ENCODE measurements at places on chromosomes 7 and 10.
A peak's percentile ranks its signal among the peaks of the same experiment; 100 is the strongest.

GRCh38 chr7:84688671-84689070, 494.1 kb upstream of the SEMA3A start:
- DNase-seq: no peak

GRCh38 chr10:132296666-132297443, 10.9 kb downstream of the STK32C start:
- DNase-seq: no peak

DNA sequence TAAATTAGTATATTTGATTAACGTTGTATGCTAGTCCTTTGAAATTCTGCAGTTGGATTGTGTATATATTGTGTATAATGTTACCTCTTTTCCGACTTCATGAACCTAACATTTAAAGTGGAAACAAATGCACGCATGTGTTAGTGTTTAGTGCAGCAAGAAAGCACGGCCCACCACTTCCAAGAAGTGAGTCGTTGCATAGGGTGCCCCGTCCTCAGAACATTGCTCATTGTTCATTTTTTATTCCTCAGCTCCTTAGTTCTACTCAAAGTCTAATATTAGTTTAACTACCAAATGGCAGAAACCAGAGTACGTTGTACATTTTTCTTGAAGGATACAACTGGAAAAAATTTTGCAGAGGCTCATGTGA, 407.6 kb downstream of the AUTS2 start:
- DNase-seq: no peak

GRCh38 chr10:86306628-86307278, 59.8 kb downstream of the GRID1 start:
- no peak for DNase-seq

- DNase-seq: peak; percentile 20
Observed at GRCh38 chr10:113613977-113614690, 49.7 kb downstream of the NRAP start.

GRCh38 chr10:46285966-46286620, 704 bp upstream of the ANTXRL start:
- DNase-seq: no peak

- no peak for DNase-seq
Observed at GRCh38 chr7:23017309-23017708, 3.4 kb upstream of the HYCC1 start.

DNA sequence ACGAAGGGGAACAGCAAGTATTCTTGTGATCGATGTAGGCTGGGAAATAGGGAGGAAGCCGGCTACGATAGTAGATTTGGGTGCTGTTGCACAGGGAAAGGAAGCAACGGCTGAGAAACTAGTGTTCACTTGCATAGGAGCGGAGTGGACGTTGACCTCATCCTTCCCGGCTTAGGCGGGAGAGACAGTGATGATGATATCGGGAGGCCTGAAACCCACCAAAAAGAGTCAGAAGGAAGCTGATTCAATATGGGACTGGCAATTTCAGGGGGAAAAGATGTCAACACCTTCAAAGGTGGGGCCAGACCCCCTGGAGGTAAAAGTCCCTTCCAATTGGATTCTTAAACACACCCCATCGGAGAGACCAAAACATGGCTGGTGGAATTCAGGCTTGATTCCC, 61.3 kb downstream of the CARD11 start:
- DNase-seq: no peak

GRCh38 chr7:91267171-91267955, 3.1 kb downstream of the FZD1 start:
- no peak for DNase-seq
